ENCODE measurements at places on chromosomes 2 and 18.

DNA sequence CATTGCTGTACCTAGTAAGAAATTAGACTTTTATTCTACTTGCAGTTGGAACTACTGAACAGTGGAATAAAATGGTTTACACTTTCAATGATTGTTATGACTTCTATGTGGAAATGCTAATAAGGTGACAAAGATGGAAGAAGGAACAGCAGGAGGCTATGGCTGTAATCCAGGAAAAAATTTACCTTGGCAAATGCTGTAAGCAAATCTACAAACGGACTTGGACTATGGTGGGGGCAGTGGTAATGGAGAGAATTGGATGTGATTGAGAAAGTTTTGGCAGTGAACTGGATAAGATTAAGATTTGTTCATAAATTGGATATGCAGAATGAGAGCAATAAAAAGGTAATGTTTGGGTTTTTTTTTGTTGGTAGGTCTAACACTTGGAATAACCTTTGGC lies 111.0 kb upstream of the ERBB4 start:
- DNase-seq, result no peak

- DNase-seq, result no peak
Measured at GRCh38 chr18:58515175-58515775, 113.6 kb downstream of the ALPK2 start.

DNA sequence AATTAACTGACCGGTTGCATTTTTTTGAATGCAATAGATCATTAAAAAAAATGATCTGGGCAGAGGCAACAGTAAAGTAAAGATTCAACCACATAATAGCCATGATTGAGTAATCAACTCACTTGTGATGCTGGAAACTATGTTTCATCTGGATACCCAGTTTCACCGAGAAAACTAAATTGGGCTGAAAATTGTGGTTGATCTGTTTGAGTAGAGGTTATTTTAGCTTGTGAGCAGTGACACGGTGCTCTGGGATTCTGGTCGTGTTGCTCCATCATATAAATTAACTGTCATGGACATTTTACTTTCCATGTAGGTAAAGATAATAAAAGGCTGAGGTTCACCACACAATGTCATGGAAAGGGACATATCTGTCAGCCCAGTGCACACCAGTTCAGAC lies 58.7 kb downstream of the CD226 start:
- peak; percentile 28 for DNase-seq

DNA sequence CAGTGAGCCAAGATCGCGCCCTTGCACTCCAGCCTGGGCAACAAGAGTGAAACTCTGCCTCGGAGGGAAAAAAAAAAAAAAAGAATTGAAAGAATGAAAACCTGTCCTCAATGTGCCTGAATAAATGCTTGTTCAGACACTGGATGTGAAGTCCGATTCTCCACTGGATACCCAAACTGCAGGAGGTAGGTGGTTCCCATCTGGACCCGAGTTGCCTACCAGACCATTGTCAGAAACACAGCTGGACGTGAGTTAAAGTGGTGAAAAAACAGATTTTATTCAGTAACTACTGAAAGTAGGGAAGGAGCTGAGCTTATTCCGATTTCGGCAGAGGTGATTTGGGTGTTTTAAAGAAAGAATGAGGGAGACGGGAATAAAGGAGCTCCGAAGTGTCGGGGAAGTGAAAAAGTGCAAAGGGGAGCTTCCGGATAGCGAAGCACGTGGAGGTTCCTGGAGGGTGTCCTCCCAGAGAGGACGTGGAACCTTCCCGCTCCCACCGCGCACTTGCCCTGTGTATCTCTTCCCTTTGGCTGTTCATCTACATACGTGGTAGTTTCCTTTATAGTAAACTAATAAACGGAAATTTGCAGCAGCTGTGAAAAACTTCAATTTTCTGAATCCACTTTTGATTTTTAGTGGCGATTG lies 10.4 kb upstream of the ZDBF2 start:
- no peak for DNase-seq

DNA sequence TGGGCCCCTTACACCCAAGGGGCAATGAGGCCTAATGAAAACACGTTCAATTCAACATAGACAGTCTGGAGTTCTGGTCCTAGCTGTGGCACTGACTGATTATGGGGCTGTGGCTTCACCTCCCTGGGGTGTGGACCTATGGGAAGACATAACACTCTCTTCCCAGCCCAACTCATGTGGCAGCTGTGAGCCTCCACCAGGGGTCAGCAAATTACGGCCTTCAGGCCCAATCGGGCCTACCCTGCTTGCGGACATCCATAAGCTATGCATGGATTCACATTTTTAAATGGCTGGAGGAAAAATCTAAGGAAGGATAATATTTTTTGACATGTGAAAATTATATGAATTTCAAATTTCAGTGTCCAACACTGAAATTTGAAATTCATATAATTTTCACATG lies 101.3 kb downstream of the LOXHD1 start:
- DNase-seq, result peak; percentile 65

- no peak for DNase-seq
Measured at GRCh38 chr2:142734231-142734630, 143.2 kb upstream of the KYNU start.

GRCh38 chr2:39138837-39139211 lies 18.0 kb upstream of the SOS1 start:
- no peak for DNase-seq

- no peak for DNase-seq
Measured at GRCh38 chr2:98869870-98870269, 66.2 kb downstream of the CRACDL start.

DNA sequence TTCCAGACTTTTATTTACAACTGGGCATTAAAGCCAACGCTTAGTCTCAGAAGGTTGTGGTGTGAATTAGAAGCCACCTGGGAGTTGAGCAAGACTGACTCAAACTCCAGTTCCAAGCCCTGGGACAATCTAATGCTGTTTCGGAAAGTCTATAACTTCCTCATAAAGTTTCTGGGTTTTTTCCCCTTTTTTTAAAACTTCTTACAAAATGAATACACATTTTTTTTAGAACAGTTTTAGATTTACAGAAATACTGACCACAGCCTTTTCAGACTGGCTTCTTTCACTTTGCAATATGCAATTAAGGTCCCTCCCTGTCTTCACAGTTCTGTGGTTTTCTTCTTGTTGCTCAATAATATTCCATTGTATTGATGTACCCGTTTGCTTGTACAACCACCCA lies 115.9 kb upstream of the TWIST2 start:
- no peak for DNase-seq

DNA sequence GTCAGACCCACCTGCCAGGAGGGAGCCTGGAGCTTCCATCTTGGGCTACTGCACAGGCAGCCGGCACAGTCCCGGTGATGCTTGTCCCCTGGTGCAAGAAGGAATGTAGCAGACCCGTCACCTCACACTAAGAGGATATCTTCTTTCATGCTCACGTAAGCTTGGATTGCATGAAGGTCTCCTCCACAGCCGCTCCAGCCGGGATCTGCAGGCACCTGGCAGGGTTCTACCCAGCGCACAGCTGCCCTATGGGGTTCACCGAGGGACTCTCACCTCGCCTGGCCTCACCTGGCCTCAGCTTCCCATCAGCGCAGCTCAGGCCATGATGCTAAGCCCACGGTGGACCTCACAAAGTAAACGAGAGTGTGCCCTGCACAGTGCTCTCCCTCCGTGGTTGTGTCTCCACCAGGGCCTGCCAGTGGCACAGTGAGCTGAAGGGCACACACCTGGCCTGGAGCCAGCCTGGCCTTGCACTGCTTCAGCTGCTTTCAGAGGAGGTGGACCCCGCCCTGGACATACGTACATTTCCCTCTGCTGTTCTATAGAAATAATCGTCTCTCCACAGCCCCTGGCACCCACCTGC lies 239.1 kb downstream of the SEPTIN10 start:
- no peak for DNase-seq

GRCh38 chr2:143356736-143357446 lies 227.7 kb downstream of the ARHGAP15 start:
- no peak for DNase-seq

- no peak for DNase-seq
Measured at GRCh38 chr18:44181951-44182747, 498.5 kb upstream of the SETBP1 start.

DNA sequence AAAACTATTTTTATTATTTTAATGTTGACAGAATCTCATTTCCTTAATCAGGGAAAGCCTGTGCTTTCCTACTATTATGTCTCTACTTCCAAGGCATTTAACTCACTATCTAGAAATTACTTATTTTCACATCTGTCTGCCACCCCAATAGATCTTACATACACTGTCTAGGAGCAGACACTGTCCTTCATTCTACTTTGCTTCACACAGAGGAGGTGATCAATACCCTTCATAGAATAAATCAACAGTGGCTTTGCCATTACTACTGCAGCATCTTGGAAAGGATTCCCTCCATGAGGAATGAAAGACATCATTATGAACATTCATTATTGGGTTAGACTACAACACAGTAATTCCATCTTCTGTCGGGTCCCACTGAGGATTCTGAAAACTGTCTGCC lies 31.7 kb downstream of the CDH20 start:
- no peak for DNase-seq

- DNase-seq, result no peak
Measured at GRCh38 chr2:201016859-201017258, 53.4 kb upstream of the ORC2 start.

GRCh38 chr18:8962192-8962779 lies 140.2 kb upstream of the NDUFV2 start:
- no peak for DNase-seq

DNA sequence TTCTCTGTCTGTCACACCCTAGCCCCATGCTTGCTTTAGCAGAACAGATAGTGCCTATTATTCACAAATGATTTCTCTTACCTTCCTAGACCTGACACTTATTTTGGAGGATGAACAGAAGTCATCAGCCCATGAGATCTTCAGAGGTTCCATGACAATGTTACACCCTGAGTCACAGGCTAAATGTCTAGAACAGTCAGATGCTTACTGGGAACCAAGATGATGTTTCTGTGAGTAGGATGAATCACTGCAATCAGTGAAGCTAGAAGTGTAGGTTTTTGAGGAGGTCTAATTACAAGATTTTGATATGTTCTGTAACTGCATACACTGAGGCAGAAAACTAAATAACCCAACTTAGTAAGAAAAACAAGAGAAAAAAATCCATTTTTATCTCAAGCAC lies 123.0 kb upstream of the THUMPD2 start:
- no peak for DNase-seq

Measured in GM20000 (cell line).